ENCODE measurements at places on chromosomes 5 and 9.
A peak's percentile ranks its signal among the peaks of the same experiment; 100 is the strongest.

DNA sequence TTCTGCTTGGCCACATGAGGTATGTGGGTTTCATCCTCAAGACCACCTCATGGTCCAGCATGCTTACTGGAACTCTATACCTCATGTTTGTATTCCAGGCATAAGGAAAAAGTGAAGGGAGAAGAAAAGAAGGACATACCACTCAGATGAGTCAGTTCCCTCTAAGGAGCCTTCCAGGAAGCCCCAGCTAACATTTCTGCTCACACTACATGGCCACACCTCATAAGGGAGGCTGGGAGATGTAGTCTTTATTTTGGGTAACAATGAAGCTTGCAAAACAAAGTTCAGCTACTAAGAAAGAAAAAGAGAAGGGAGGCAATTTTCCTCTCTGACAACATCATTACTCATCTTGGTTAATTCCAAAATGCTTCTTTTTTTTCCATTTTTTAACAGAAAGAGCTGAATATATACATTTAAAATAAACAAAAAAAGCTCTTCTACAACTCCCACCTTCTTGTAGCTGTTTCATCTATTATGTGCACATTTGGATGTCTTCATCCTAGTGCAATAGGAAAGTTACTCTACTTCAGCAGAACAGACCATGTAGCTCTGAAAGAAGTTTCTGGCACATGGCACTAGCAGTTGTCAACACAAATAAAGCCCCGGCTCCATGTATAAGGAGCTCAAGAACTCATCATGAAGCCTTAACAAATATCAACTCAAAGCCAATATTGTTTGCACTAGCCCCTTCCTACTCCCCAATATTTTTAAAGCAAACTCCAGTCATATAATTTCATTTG, 123.6 kb upstream of the CCDC112 start:
- DNase-seq, result peak; percentile 85

GRCh38 chr5:178391480-178391879, 158.9 kb upstream of the PHYKPL start:
- no peak for DNase-seq

DNA sequence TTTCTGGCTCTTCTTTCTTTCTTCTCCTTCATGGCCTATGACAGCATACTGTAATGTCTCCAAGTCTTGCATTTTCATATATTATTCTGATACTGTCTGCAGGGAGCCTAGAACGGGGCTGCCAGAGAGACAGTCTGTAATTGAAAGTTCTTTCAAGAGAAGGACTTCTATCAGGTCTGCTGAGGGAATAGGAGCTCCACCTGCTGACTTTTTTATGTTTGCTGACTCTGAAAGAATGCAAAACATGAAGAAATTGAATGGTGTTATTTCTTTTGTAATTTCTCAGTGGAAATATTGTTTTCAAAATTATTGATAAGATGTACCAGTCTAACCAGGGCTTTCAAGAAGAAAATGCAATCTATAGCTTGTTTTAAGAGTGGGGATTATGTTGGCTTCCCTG, 121.9 kb upstream of the RFX3 start:
- no peak for DNase-seq

- DNase-seq, result no peak
Observed at GRCh38 chr5:95923918-95924544, 37.6 kb downstream of the ELL2 start.

- no peak for DNase-seq
Observed at GRCh38 chr5:14245132-14245925, 102.2 kb downstream of the TRIO start.
